Activated T-cell treated with anti-CD3 and anti-CD28 coated beads, Interleukin-2, amount 50 U/mL, for 72 hours (primary cell): ENCODE measurements at places on chromosomes 4 and X.

- peak; percentile 51 for DNase-seq
Observed at GRCh38 chr4:70863099-70863790, 23.6 kb upstream of the GRSF1 start.

DNA sequence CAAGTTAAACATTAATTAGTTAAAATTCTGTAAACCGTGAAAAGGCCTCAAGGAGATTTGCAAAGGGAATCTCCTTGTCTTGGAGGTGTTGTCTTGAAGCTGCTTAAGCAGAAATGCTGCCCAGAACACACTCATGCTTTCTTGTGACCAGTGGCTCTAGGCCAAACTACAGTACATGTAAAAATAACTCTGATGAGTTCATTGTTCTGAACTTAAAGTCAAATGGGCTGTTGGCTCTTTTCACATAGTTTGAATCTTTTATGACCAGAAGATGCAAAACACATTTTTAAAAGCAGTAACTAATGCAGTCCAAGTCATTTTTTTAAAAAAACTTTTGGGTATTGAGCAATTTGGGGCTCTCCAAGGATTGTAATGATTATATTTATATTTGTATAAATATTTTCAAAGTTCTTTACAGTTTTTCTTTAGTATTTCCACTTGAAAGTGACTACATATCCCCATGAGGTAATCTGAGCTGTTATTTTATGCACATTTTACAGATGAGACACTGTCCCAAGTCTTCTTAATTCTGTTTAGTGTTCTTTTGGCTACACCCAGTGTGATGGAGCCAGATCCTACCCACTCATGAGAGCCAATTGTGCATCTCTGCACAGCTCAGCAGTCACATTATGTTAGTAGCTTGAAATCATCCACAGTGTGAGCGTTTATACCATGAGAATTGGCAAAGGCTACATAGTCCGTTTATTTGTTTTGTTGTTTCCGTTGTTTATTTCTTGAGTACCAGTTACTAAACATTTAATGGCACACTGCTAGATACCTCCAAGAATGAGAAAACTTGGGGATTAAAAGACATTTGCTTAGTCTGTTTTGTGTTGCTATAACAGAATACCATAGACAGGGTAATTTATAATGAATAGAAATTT is 112.8 kb upstream of the ATXN3L start:
- DNase-seq, result no peak

DNA sequence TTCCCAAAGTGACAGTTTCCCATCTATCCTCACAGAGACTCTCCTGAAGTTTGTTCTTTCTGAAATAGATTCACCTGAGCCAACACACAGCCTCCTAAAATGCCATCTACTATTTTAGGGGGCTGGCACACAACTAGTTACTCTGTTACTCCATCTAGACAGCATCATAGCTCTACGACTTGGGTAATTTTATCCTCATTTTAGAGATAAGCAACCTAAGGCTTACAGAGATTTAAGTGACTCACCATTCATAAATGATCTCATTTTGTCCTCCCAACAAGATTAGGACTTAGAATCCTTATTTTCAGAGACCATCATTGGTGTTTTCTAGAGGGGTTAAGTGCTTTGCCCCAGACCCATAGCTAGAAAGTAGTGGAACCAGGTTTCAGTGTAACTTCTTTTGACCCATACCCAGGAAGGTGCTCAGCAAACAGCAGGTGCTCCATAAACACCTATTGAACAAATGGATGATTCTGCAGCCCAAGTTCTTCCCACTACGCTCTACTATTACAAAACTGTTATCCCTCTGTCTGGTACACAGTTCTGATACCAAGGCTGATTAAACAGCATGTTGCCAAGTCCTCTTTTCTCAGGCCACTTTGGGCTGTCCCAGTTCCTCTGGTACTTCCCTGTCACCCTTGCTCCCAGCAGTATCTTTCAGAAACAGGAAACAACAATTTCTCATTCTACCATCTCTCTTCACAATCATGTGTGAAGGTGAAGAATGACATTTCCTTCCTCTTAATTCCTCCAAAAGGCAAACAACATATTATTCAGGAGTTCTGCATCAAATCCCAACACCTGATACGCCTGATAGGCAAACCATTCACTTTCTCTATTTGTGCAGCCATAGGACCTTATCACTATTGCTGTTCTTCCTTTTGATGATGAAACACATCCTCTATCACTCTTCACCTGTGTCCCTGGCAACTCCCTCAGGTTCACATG is 304.7 kb upstream of the TAPT1 start:
- DNase-seq, result no peak

DNA sequence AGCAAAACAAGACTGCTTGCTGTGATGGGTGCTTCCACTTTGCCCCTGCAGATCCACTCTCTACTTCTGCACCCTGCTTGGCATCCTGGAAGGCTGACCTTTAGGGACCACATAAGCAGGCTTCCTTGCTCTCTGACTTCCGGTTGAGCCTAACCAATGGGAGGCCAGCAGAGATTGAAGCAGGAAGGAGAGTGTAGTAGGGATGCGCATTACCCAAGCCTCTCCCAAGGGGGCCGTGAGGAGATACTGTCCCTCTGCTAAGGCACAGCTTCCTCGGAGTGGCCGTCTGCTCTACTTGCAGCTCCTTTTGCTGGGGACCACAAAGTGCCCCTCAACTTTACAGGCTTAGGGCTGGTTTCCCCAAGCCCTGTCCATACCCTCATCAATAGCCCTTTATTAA is 624.3 kb upstream of the TENM3 start:
- DNase-seq, result no peak

DNA sequence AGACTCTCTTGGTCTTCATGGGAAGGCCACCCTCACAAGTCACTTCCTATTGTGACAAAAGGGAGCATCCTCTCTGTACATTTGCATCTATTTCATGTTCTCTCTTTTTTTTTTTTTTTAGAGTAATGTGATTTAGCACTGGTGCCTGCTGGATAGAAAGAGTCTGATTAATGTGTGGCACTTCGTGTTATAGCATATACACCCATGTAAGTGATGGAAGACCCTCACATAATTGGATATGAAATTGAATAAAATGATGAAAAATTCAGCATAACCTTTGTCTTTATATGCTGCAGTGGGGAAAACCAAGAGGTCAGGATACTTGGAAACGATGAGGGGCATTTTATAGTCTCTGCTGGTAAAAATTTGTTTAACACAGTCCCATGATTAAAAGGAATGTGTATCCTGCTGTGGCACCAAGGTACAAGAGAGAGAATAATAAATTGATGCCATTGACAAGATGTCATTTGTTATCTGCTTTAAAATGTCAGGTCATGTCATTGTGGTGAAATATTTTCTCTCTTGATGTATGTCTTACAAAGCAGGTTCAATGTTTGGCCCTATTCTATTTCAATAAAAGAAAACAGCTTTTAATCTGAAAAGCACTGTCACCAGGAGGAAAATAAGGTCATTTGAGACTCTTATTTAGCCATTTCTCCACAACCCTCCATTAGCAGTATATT is 1115.4 kb downstream of the STPG2 start:
- DNase-seq, result no peak

GRCh38 chr4:38612646-38613414 is 51.2 kb upstream of the KLF3 start:
- DNase-seq, result no peak

GRCh38 chr4:1448589-1449420 is 42.6 kb upstream of the NKX1-1 start:
- no peak for DNase-seq

- no peak for DNase-seq
Observed at GRCh38 chr4:140014284-140014683, 139.7 kb downstream of the MAML3 start.

GRCh38 chr4:139461022-139461628 is 7.2 kb downstream of the RAB33B start:
- DNase-seq, result no peak

DNA sequence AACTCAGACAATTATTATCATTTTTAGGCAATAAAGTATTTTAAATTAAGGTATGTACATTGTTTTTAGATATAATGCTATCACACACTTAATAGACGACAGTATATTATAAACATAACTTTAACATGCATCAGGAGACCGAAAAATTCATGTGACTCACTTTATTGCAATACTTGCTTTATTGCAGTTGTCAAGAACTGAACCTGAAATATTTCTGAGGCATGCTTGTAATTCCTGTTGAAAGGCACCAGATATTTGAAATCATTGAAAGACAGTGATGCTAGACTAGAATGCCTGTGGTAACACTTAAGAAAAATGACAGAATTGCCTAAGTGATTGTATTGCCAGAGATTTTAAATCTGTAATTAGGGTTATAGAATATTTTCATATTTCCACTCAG is 175.6 kb upstream of the MAGEB2 start:
- DNase-seq, result no peak

DNA sequence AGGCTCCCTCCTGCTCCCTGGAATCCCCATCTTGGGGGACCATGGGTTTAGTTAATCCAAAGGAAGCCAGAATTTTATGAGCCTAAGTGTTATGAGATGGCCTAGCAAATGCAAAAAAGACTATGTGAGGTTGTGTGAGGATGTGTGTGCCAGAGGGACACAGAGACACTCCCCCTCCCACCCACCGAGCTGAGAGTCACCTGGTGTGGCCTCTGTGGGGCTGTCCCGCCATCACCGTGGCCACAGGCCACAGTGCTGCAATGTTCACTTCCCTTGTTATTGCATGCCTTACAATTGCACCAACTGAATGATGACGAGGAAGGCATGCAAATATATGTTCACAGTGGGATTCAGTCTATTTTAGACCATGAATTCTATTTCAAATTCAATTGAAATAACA is 601 bp upstream of the FGFBP2 start:
- DNase-seq, result peak; percentile 74

DNA sequence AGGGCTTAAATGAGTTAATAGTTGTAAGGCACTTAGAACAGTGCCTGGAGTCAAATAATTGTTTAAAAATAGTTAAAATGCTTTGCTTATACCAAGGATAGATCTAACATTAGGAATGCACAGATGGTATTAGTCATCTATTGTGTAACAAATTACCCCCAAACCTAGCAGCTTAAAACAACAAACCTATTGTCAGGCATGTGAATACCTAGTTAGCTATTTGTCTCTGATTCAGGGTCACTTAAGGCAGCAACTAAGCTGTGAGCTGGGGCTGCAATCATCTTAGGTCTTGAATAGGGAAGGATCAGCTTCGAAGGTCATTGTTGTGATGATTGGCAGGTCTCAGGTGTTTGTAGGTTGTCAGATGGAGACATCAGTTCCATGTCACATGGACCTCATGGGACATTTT is 42.4 kb upstream of the AGA start:
- no peak for DNase-seq

DNA sequence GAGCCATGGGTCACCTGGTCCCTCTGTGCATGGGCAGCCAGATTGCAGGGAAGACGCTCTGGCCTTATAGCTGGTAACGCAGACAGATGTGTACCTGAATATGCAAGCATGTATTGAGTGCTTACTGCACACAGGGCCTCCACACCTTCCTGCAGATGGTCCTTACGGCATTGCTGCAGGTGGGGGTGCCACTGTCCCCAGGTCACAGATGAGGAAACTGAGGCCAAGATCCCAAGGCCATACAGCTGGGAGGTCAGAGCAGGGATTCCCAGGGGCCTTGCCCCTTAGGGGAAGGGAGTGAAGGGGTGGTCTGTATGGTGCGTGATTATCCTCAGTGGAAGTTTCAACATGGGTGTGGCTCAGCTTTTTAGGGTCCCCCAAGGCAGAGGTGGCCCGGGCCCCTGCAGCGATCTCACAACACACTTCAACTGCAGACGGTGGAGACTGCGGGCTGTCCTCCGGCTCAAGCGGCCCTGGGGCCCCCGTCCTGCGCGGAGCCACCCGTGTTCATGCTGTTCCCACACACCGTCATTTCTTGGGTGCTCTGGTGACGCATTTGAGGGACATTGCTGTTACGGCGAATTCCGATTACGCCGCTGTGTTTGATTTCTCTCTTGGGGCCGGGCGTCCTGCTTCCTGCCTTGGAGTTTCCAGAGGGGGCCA is 8.1 kb downstream of the DOK7 start:
- no peak for DNase-seq

DNA sequence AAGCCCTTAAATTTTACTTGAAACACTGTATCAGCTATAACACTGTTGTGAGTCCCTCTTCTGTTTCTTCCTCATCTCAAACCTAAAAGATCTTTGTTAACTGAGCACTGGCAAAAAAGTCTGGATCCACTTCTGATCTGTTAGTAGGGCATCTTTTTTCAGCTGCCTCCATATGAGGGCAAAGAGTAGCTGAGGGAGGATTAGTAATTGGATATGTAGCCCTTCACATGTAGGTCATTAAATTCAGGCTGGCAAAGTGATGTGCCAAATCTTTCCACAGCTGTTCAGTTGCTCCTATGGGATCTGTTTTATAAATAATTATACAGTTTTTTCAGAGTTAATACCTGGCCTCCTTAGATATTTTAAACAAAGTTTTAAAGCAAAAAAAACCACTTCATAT is 1.1 kb upstream of the TRMT10A start:
- no peak for DNase-seq

- no peak for DNase-seq
Observed at GRCh38 chr4:1321486-1321885, 25.5 kb upstream of the UVSSA start.

- no peak for DNase-seq
Observed at GRCh38 chr4:181146051-181146450, 1097.2 kb upstream of the TENM3 start.

GRCh38 chr4:111031596-111031995 is 408.7 kb upstream of the PITX2 start:
- no peak for DNase-seq

GRCh38 chr4:54418468-54418867 is 189.4 kb downstream of the PDGFRA start:
- no peak for DNase-seq

GRCh38 chrX:47577424-47577823 is 4.8 kb upstream of the TIMP1 start:
- DNase-seq, result no peak

DNA sequence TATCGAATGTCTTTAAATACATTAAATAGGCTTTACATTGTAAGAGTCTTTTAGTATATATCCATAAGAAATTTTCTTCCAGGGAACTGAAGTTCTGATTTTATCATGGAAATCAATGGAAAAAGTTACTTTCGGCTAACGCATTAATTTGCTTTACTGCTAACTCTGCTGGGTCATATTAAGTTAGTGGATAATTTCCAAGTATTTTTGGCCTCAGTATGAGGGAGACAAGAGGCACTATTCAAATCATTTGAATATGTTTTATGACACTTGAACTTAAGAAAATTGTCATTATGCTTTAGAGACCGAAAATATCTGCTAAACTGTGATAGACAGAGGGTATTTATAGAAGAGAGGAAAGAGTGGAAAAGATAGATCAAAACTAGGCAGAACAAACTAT is 237.5 kb downstream of the PCDH7 start:
- no peak for DNase-seq

DNA sequence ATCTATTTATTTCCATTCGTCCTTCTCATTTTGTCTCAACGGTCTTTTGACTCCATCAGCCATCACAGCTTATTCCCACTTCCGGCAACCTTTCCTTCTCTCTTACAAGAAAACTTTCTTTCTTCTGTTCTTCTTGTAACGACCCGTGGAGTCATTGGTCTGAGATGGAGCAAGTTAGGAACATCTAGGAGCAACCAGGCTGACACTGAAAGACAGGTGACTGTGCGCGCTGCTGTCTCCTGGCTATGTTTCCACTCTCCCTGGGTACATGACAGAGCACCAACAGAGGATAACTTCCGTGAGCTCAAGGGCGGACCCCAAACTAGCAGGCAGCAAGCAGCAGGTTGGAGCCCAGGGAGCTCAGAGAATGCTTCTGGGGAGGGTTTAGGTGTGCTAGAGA is 2.5 kb downstream of the FGF5 start:
- no peak for DNase-seq

GRCh38 chrX:73268463-73268862 is 53.8 kb upstream of the NAP1L2 start:
- DNase-seq, result no peak
